ENCODE measurements at places on chromosomes 11 and 22.

- no peak for DNase-seq
These were observed 26.2 kb downstream of the TMEM135 start for GRCh38 chr11:87063982-87064381.

DNA sequence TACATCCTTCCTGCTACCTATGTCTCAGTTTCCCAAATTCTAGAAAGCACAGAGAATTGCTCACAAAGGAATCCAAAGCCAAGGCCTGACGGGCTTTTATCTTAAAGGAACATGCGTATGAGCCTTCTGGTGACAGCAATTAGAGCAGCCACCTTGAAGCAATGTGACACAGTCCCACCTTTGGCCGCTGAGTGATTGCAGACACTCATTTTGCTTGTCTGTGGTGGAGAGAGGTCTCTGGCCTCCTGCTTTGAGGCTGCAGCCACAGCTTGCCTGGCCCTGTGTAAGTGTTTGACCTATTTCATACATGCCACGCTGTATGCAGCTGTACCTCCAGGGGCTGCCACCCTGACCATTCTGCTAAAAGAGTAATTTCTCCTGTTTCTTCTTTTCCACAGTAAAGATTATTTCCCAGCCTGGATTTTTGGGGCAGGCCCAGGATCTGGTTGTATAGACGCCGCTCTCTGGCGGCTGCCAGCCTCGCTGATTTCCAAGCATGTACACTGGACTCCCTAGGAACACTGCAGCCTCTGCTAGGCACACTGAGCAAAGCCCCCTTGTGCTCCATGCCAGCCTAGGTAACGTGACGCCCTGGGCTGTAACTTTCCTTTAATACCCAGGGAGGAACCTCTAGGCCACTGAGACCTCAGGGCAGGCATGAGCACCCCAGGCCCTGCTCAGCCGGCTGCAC lies 1.1 kb upstream of the TMA7B start:
- no peak for DNase-seq

DNA sequence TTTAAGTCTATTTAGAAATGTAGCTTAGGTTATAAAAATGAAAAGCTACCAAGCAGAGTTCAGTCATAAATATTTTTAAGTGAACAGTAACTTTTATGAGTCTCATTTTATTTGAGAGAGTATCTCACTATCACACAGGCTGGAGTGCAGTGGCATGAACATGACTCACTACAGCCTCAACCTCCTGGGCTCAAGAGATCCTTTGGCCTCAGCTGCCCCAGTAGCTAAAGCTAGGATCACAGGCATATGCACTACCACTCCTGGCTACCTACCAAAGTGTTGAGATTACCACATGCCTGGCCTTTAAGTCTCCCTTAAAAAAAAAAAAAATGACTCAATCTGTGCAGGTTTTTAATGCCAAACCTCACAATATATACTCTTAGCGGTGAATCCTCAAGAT lies 34.7 kb upstream of the CLNS1A start:
- no peak for DNase-seq

GRCh38 chr11:86206337-86206695 lies 38.2 kb upstream of the EED start:
- DNase-seq, result no peak

- DNase-seq, result no peak
These were observed 14.9 kb downstream of the ARAP1 start for GRCh38 chr11:72737336-72737735.

DNA sequence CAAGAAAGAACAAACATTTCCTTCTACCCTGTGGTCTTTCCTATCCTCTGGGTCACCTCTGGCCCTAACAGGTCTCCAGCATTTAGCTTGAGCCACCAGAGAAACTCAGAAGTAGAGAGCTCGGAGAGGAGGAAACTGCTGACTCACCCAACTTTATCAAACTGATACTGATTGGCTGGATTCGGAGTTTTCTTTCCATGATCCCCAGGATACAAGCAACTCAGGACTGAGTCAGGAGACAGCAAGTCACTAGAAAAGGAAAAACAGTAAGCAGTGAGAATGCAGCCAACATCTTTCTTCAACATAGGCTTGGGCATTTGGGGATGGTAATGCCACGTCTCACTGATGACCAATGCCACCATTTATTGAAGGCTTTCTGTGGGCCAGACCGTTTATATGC lies 32.7 kb downstream of the THOC5 start:
- no peak for DNase-seq

- no peak for DNase-seq
These were observed 26.9 kb downstream of the PPFIA1 start for GRCh38 chr11:70297341-70297740.

GRCh38 chr11:118846181-118846935 lies 37.3 kb upstream of the CXCR5 start:
- no peak for DNase-seq

DNA sequence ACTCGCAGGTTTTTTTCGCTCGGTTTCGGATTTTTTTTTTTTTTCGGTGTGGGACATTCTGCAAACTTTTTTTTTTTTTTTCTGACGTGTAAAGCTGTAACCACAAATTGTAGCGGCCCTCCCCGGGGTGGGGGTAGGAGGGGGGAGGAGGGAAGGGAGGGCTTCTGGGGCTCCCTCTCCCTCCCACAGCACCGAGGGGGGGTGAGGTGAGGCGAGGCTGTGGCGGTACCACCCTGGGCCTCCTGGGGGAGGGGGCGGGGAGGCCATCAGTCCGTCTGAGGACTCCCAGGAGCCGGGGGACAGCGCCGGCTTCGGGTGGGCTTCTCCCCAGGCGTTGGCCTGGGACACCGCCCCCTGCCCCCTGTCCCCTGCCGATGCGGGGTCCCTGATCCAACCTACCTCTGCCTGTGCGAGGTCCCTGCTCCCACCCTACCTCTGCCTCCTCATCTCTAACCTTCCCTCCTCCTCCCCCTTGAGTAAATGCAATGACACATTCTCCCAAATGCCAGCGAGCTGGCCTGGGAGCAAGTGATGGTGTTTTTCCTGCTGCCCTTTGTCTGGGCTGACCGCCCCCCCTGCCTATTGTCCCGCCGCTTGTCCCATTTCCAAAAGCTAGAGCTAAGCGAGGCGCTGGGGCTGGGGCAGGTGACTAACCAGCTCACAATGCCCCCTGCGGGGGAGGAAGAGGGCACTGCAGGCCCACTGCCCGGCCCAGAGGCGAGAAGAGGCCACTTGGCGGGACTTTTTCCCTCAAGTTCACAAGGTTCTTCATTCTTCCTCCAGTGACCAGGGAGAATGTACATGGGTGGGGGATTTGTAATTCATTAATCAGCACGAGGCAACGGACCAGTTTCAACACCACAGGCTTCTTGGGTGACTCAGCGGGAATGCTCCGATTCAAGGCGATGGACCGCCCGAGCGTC lies 511 bp upstream of the CLCF1 start:
- no peak for DNase-seq

- peak; percentile 85 for DNase-seq
These were observed 5.0 kb upstream of the PICK1 start for GRCh38 chr22:38051900-38052862.

DNA sequence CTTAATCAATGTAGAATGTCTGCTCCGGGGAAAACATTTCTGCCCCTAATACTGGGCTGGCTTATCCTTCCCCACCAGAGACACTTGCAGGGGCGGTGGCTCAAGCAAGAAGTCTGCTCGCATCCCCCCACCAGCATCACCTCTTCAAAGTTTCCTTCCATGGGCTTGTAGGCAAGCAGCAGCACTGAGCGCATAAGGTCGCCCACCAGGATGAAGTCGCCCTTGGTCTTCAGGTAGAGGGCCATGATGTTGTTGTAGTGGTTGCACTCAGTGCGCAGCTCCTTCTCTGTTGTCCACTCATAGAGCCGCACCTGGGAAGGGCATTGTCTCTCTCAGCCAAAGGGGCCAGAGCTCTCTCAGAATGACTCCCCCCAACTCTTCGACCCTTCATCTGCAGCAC lies 8.6 kb upstream of the VWCE start:
- DNase-seq, result no peak

GRCh38 chr11:81218440-81218839 lies 1515.2 kb downstream of the FAM181B start:
- DNase-seq, result no peak

- DNase-seq, result no peak
These were observed 10.7 kb downstream of the DENND5A start for GRCh38 chr11:9254416-9254815.

- DNase-seq, result no peak
These were observed 60.5 kb upstream of the FGF3 start for GRCh38 chr11:69879729-69880005.
